ENCODE measurements at places on chromosomes 4 and X. TPM values are rescaled to one million over a fixed set of nuclear protein-coding genes. Genes with fewer than 3 reads are reported as not detected.

The GPC3 gene
- total RNA-seq: 0.32 TPM

The CENPVL2 gene
- not detected for total RNA-seq

The CT45A3 gene
- not detected for total RNA-seq

The CCSER1 gene
- total RNA-seq: not detected

The PCDH11X gene
- total RNA-seq: not detected

The LDOC1 gene
- total RNA-seq: 5.2 TPM

The CCKAR gene
- total RNA-seq: 0.43 TPM

The TCP11X2 gene
- not detected for total RNA-seq

The SEC24D gene
- total RNA-seq: 103 TPM
